ENCODE measurements at places on chromosomes 16 and 17.

GRCh38 chr16:7381671-7382070 is 49.0 kb downstream of the RBFOX1 start:
- DNase-seq, result no peak

DNA sequence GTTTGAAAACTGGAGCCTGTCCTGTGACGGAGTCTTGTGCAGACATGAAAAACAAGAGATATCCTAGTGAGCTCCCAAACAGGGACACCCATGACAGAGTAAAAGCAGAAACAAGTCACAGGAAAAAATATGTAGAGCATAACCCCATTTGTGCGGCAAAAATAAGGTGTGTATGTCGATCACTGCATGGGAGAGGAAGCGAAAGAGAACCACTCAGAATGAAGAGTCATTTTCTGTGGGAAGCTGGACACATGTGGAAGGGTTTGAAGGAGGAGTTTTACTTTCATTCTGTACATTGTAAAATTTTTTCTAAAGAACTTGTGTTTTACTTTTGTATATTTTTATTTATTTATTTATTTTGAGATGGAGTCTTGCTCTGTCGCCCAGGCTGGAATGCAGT is 72.1 kb downstream of the JPH3 start:
- no peak for DNase-seq

GRCh38 chr17:62897706-62898105 is 68.3 kb upstream of the TANC2 start:
- DNase-seq, result no peak

- DNase-seq, result no peak
These were observed 27.9 kb downstream of the CDH11 start for GRCh38 chr16:65094009-65094408.

DNA sequence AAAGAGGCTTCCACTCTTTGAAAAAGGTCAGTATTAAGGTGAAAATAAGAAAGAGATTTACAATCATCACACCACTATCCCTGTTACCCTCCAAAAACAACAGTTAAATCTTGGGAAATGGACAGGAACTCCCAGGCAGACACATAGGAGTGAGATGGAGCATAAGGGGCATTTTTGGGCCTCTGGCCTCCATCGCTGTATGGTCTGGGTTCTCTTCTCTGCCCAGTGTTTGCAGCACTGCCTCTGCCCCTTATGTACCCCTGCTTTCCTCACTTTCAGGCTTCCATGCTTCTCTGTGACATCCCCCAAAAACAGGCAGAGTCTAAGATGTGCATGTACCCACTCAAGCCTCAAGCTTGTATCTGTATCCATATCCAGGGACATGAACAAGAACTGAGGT is 630 bp upstream of the HOXB2 start:
- no peak for DNase-seq

DNA sequence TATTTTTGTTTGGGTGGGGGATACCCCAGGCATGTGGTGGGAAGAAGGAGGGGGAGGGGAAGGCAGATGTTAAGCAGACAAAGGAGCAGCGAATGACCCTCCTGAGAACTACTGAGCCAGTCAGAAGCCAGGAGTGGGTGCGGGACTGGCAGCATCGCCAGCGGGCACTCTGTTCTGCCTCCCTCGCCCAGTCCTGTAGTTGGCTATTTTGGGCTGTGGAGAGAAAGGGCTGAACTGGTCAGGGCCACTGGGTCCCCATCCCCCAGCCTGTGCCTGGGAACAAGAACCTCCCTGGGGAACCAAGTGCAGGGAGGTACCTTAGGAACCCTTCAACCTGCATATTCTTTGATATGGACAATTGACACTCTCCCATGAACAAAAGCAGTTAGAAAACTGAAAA is 6.4 kb downstream of the LRRC3C start:
- DNase-seq, result no peak

DNA sequence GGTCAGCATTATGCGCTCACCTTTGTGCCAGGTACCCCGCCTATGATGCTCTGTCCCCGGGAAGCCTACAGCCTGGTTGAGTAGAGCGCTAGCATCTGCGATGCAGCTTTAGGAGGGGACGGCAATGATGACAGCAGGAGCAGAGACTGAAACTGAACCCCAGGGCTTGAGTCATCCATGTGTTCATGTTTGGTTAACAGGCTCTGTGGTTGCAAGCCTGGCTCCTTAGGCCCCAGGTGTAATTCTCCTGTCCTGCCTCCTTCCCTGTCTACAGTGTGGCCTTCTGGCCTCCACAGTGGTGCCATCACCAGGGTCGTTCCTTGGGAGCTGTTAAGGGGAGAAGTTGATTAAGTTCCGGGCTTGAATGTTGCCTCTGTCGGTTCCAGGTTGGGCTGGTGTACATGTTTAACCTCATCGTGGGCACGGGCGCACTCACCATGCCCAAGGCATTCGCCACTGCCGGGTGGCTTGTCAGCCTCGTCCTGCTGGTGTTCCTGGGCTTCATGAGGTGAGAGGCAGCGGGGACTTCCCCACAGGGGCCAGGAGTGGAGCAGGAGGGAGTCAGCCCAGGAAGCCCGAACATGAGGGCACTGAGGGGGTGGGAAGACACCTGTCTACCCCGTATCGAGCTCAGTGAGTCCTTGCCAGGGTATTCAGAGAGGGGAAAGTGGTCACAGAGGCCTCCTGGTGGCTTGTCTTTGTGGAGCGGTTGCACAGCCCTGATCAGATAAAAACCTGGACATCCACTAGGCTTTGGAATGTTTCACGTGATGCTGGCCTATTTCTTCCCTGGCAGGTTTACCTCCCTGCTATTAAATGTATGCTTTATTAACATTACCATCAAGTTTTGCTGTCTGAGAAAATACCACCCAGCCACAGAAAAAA is 9.2 kb upstream of the NAT9 start:
- DNase-seq, result no peak

GRCh38 chr16:85345129-85345639 is 232.9 kb upstream of the CIBAR2 start:
- no peak for DNase-seq

- DNase-seq, result no peak
These were observed 106.3 kb downstream of the PRKCB start for GRCh38 chr16:23941963-23942564.

DNA sequence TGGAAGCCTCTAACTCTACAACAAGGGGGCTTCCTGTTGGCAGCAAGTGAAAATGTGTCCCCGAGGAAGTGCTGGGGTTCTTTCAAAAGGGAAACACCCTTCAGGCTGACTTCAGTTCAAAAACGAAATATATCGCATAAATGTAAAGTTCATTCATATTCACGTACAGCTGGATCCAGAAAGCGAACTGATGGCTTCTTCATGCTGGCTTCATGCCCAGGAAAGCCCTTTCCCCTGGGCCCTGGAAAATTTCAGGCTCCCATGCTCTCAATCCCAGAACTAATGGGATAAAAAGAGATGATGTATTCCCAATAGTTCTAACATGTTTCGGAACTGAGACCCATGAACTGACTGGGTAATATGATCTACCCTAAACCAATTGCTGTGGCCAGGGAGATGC is 104.7 kb upstream of the CDH13 start:
- no peak for DNase-seq

GRCh38 chr16:31767267-31767666 is 106.3 kb upstream of the ZNF267 start:
- DNase-seq, result no peak

DNA sequence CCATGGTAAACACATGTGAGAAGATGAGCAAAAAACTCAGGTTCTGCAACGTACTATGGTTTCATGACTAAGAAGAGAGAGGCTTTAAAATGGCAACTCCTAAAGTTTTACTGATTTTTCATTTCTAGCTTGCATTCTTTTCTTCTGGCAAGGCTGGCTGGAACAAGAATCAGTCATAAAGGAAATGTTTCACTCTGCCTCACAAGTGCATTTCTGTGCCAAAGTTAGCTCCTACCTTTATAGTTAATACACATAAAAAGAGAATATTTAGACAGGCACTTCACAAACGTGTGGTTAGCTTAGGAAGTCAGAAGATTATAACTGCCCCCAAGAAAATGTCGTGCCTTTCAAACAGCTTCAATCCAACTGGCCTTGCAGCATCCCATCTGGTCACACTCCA is 417.1 kb upstream of the CDH11 start:
- no peak for DNase-seq

- no peak for DNase-seq
These were observed 15.0 kb upstream of the KREMEN2 start for GRCh38 chr16:2948807-2949704.

DNA sequence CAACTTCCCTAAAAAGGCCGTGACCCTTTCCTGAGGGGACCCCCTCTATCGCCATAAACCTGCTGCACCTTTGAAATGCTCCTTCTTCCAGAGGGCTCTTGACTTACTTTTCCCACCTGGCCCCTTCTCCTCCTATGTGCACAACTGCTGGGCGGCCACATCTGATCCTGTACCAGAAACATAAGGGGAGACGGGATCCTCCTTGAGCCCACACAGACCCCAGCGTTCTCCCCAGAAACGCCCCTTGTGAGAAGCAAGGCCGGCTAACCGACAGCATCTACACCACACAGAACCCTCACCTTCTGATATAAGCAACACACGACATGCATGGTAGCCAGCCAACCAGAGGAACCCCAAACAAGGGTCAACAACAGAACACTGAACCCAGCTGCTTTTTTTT is 14.2 kb upstream of the MNT start:
- no peak for DNase-seq

- DNase-seq, result no peak
These were observed 133.2 kb upstream of the SOX9 start for GRCh38 chr17:71987634-71988033.

DNA sequence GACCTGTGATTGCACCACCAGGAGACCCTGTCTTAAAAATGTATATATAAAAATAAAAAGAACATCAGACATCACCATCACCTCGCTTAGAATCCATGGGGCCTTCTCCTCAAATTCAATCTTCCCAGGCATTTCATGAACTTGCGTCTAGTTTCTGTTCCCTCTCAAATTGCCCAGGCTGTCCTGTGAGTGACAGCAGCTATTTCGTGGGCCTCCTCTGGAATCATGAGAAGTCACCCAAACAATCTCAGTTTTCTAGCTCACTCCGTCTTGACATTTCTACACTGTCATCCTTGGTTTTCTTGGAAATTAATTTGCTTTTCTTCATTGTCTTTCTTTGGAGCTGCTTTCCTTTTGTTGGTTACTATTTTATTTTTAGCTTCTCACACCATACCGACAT is 7.3 kb downstream of the SLC52A1 start:
- no peak for DNase-seq

DNA sequence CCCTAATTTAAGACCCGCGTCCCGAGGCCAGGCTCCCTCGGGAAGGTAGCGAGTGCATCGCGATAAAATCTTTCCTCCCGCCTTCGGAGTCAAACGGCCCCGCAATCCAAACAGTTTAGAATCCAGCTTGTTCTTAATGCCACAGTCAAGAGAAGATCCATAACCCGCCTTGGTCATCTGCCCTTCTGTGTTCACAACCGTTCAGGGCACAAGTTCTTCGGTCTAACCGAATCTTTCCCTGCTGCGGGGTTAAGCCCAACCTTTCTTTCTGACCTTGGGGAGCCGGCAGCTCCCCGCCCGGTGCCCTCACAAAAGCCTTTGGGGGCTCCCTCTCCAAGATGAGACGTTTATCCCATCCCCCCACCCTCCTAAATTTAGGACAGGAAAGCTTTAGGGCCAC is 30.3 kb downstream of the CPSF4L start:
- DNase-seq, result no peak

- no peak for DNase-seq
These were observed 9.1 kb downstream of the TP53I13 start for GRCh38 chr17:29577385-29578211.

GRCh38 chr17:58307468-58308172 is 21.0 kb downstream of the TSPOAP1 start:
- DNase-seq, result no peak

DNA sequence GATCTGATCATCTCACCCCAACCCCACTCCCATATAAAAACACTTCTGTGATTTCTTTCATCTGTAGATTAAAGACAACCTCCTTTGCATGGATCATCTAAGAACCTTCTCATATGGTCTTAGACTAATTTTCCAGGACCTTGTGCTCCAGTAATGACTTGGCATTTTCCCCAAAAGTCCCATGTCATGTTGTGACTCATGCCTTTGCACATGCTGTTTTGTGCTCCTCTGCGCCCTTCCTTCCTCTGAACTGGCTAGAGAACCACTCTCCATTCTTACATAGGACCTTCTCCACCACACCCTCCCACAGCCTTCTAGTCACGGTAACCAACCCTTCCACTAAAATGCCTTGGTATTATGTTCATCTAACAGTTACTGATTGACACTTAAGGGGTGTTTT is 99.5 kb upstream of the AXIN2 start:
- DNase-seq, result no peak

GRCh38 chr17:81323411-81323868 is 28.3 kb upstream of the SLC38A10 start:
- DNase-seq, result no peak

GRCh38 chr16:83248735-83249463 is 558.9 kb upstream of the HSBP1 start:
- DNase-seq, result no peak

DNA sequence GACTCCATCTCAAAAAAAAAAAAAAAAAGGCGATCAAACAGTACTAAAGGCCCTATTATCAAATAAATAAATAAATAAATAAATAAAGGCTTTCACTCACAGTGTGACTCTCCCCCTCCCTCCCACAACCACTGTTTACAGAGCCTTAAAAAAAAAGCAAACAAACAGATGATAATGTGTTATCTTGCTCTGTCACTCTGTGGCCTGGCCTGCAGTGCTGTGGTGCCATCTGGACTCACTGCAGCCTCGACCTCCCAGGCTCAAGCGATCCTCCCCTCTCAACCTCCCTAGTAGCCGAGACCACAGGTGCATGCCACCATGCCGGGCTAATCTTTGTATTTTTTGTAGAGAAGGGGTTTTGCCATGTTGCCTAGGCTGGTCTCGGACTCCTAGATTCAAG is 8.1 kb upstream of the NAGLU start:
- no peak for DNase-seq

GRCh38 chr16:82788225-82788624 is 161.5 kb downstream of the CDH13 start:
- DNase-seq, result no peak

GRCh38 chr17:12406623-12407215 is 259.0 kb upstream of the MYOCD start:
- no peak for DNase-seq

- no peak for DNase-seq
These were observed 14.5 kb upstream of the BRIP1 start for GRCh38 chr17:61877837-61878236.

DNA sequence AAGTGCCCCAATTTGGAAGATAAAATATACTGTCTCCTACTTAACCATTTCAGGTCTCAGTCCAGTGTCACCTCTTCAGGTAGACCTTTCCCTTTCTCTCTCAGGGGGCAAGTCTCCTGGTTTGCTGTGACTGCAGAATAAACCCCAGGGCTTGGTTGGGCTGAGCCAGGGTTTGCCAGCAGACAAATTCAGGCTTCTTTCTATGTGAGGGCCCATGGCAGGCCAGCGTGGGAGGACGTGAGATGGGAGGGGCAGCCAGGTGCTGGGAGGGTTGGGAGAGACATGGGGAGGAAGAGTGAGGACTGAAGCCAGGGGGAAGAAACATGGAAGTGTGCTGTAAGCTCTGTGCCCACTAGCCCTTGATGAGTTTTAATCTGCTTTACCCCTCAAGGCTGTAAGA is 163.2 kb downstream of the SPECC1 start:
- no peak for DNase-seq

All from cortex of kidney (tissue), 1 donor.